B cell (primary cell): ENCODE measurements at places on chromosomes 1 and 21. TPM values are rescaled to one million over a fixed set of nuclear protein-coding genes. Genes with fewer than 3 reads are reported as not detected.

SIPA1L2 gene
- 0.07 and 0.22 TPM in 2 replicates for total RNA-seq

SLC19A1 gene
- 10.1 and 15.3 TPM in 2 replicates for total RNA-seq

DCDC2B gene
- total RNA-seq, result not detected in 2 replicates

WNT2B gene
- 5.2 and 5.9 TPM in 2 replicates for total RNA-seq

- H3K27me3 ChIP-seq, result no peaks in the 10 kb centered on the region
- no peak overlapping the region for H3K4me3 ChIP-seq
- H3K4me1 ChIP-seq, result no peaks in the 10 kb centered on the region
- H3K27ac ChIP-seq, result no peak overlapping the region
- no peak for DNase-seq
These were observed 879.4 kb downstream of the MRPL39 start for GRCh38 chr21:24727803-24728440.
